ENCODE measurements at places on chromosomes 16 and 17.

GRCh38 chr16:84246679-84247077, 6.9 kb upstream of the KCNG4 start:
- no peak for DNase-seq

DNA sequence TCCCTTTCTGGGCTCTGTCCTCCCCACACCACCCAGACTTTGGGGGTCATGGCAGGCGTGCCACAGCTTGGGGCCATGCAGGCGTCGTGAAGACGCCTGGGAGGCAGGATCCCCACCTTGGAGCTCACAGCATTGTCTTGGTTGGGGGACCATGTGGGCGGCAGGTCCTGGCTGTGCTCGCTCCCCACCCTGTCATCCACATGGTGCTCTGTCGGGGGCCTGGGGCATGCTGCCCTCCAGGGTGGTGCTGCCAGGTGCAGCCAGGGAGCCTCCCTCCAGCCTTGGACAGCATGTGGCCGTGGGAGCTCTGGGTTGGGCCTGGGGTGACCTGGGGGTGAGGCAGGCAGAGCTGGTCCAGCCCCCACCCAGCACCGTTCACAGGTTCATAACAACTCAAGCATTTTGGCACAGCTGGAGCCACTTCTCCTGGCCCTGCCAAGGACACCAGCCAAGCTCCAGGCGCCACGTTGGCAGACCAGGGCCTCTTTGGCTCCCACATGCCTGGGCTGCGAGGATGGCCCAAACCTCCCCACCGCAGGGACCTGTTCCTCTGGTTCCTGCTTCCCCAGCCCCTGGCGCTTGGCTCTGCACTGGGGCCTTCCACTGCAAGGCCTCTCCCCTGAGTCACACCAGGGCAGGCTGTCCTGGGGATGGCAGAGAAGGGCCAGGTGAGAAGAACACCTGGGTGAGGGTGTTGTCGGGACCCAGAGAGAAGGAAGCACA, 15.1 kb upstream of the ATP6V0C start:
- DNase-seq, result no peak

DNA sequence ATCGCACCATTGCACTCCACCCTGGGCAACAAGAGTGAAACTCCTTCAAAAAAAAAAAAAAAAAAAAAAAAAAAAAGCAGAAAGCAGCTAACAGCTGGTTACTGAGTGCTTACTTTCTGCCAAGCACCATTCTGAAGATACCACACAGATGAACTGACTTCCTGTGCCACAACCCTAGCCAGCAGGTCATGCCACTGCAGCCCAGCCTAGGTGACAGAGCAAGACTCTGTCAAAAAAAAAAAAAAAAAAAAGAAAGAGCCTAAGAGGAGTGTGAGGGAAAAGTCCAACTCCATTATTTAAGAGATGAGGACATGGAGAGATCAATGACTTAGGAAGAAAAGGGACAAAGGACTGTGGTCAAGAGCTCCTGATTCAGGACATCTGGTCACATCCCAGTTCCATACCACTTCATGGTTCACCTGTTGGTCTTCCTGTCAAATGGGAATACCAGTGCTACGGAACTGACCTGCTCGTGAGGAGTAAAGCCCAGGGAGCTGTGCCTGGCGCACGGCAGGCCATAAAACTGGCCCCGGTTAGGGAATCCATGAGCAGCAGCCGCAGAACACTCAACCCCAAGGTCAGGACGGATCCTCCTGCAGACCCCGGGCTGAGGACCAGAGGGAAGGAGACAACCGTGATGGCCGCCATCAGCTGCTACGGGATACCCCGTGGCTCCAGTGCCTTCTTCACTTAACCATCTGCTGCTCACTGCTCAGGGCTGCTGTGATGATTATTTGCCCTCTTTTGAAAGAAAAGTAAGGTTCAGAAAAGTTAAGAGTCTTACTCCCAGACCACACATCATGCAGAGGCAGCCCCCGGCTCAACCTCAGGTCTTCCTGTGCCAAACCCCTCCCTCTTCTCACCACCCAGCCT, 950 bp downstream of the KLHDC4 start:
- DNase-seq, result no peak

DNA sequence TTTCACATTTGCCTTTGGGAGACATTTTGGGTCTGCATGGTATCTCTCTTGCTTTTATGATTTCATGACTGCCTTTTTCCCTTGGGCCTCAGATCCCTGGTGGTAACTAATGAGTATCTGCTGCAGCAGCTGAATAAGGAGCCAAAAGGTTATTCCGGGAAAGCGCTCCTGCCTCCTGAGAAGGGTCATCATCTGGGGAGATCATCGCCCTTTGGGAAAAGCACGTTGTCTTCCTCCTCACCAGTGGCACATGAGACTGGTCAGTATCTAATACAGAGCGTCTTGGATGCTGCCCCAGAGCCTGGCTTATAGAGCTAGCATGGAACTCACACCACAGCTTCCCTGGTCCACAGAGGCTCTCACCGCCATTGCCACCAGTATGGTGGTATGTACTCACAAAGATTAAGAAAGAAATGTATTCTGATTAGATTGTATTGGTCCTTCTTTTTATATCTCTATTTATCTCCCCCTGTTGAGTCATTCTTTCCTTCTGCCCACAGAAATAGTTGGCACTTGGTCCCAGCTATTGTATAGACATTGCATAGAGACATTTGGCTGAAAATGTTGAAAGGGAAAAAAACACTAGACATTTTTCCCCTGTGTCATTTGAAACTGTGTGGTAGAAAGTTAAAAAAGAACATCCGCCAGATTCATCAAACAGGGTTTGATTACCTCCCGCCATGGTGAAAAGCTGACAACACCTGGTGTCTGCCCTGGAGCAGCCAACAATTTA, 8.4 kb downstream of the TPPP3 start:
- DNase-seq, result no peak

DNA sequence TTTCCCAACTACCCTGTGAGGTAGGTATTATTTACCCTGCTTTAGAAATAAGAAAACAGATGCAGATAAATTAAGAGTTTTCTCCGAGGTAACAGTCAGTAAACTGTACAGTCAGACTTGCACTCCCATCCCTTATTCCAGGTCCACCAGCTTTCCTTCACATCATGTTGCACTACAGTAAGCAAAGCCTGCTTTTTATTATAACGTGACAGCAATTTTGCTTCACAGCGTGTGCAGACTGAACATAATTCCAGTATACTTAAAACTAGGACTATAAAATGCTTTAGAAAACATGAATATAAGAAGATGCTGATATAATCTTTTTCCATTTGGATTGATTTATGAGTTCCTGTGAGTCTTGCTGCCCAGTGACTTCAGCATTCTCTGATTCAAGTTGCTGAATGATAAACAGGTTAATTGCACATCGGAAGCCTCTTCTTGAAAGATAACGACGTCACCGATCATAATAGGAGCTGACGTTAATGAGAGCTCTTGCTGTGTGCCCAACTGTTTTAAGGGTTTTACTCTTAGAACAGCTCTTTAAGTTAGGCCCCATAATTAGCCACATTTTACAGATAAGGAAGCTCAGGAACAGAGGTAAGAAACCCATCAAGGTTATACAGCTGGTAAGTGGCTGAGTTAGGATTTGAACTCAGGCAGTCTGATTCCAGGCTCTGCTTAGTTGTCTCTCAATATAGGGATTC, 1.4 kb downstream of the LIG3 start:
- no peak for DNase-seq

GRCh38 chr16:53805113-53805512, 101.2 kb downstream of the FTO start:
- no peak for DNase-seq

DNA sequence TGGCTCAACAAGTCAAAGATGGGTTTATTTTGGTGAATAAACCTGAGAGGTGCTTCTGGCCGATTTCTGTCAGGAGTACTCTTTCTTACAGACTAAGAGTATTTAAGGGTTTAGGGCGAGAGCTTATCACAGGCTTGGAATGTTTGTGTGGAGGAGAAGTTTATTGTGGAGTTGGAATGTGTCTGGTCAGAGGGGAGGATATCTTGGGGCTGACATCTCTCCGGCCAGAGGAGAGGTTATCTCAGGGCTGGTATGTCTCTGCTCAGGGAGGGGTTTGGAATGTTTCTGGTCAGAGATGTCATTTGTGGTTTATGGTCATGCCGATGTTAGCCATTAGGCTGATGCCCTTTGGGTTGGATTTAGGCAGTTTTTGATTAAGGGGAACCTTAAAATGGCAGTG, 236.4 kb upstream of the EEF2KMT start:
- DNase-seq, result no peak

DNA sequence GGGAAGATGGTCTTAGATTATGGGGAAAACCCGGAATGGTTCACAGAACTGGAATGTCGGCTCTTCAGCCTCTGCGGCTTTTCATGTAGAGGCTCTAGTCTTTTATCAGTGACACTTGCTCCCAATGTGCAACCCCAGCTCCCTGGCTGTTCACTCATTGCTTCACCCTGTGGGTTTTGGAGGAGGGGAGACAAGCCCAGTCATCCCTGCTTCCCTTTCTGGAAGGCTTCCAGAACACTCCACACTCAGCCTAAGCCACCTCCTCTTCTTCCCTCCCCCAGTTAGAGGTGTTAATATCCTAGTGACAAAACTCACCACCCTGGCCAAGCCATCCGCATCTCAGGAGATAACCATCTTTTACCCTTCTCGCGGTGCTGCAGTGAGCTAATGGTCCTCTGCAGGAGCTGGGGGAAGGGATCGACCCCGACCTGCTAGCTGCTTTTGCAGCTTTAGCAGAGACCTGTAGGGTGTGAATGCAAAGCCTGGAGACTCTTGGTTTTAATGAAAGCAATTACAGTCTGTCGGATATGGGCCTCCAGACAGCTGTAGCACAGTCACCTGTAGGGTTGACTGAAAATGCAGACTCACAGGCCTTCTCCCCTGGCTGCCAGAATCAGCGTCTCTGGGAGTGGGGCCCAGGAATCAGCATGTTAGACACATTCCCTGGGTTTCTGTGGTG, 24.3 kb upstream of the LASP1NB start:
- DNase-seq, result no peak

DNA sequence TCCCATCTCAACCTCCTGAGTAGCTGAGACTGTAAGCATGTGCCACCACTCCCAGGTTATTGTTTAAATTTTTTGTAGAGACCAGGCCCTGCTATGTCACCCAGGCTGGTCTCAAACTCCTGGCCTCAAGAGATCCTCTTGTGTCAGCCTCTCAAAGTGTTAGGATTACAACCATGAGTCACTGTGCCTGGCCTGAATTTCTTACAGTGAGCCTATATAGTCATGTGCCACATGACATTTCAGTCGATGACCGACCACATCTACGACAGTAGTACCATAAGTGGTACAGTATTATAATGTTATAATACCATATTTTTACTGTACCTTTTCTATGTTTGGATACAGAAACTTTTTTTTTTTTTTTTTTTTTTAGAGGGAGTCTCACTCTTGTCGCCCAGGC, 195.3 kb downstream of the STX8 start:
- no peak for DNase-seq

DNA sequence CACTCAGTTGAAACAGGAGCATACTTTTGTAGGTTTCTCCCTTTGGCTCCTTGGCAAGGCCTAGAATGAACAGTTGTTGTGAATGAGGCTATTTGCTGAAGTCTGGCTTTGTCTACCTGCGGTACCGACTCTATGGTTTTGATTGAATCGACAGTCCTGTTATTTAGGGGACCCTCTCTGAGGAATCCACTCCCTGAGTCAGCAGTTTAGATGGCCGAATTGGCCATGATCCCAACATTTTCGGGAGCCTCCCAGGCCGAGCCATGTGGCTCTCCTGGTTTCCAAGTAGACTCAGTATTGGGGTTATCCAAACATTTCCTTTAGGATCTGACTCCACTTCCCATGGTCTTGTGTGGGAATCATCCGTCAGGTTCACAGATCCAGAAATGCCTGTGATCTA, 394.8 kb upstream of the MAF start:
- DNase-seq, result no peak

- no peak for DNase-seq
These were observed 66.2 kb downstream of the IQCK start for GRCh38 chr16:19784183-19784736.

DNA sequence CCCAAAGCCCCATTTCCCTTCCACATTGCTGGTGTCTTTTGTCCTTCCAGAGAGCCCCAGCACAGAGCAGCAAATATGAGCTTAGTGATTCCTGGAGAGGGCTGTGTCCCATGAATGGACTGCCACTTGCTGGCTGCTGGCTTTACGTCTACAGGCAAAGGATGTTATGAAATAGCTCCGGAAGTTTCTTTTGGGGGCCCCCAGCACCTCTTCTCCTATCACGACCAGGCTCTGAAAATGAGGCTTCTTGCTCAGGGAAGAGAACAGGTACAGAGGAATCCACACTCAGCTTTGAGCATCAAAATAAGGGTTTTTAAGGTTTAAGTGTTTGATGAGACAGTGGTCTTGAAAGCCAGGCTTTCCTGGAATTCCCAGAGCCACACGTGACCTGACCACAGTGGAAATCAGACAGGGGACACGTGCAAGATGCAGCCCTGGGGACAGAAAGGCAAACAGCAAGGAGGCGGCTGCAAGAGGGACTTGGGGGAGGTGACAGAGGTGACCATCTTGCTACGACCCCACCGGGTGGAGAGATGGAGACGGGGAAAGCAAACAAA, 58.1 kb downstream of the ZDHHC7 start:
- DNase-seq, result no peak

DNA sequence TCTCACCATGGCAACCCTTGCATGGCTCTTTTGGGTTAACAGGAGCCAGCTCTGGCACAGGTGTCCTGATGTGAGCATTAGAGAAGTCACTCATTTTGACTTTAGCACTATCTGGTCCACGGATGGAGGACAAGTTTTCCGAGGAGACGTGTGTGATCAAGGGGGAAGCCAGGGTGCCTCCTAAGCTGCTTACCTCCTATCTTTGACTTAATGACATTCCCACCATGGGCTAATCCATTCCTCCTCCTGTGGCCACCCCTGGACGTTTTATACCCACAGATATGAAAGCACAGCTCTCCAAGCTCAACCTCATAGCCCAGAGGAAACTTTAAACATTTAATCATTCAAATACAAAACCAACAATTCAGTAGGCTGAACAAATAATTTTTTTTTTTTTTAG, 18.8 kb downstream of the MPP2 start:
- DNase-seq, result no peak

DNA sequence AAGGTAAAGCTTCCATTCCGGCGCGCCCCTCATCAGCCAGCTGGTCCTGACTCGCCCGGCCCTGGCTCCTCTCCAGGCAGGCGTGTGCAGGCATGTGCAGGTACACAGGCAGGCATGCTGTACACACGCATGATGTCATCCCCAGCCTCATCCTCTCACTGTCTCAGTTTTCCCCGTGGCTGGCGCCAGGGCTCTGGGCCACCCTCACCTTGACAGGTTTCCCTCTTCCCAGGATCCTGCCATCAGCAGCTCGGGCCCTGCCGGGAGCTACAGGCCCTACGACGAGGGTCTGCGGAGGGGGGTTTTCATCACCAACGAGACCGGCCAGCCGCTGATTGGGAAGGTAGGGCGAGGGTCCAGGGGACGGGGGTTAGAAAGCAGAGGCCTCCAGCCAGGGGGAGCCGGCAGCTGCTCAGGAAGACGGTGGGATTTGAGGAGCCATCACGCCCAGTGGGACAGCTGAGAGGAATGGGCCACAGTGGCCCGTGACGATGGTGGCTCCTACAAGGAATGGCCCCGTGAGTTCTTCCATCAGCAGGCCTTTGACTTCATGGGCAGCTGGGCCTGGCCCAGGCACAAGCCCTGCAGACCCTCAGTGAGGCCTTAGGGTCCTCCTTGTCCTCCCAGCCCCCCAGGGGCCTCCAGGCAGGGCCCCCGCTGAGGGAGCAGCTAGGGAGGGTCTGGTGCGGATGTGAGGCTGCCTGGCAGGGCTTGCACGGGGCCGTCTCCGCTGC, 8.5 kb downstream of the GAA start:
- no peak for DNase-seq
